ENCODE measurements at places on chromosomes 11 and 22. TPM values are rescaled to one million over a fixed set of nuclear protein-coding genes. Genes with fewer than 3 reads are reported as not detected.

Gene MRGPRE
- 6.6 TPM for polyA plus RNA-seq

Gene MMP27
- not detected for polyA plus RNA-seq

Gene XRCC6
- polyA plus RNA-seq = 399 TPM

Gene MCAM
- polyA plus RNA-seq = 58.3 TPM

Gene OR52B4
- not detected for polyA plus RNA-seq

Gene RIMBP3C
- polyA plus RNA-seq = not detected

Gene CHRM1
- polyA plus RNA-seq = 18.8 TPM

Gene TBX10
- polyA plus RNA-seq = not detected

Gene APOA5
- not detected for polyA plus RNA-seq

Gene NAT10
- 17.4 TPM for polyA plus RNA-seq

Gene OR51B2
- polyA plus RNA-seq = not detected

All from brain (organoid and tissue), 16 donors.